Dorsolateral prefrontal cortex (tissue), 122 donors: ENCODE measurements at places on chromosomes 3 and 15. TPM values are rescaled to one million over a fixed set of nuclear protein-coding genes. Genes with fewer than 3 reads are reported as not detected.

ST8SIA2 gene
- 0.52 TPM for total RNA-seq

ATP13A3 gene
- 52.1 TPM for total RNA-seq

CHRM5 gene
- 4.4 TPM for total RNA-seq

DLL4 gene
- total RNA-seq: 6.6 TPM

CYP19A1 gene
- 1.6 TPM for total RNA-seq

ISL2 gene
- total RNA-seq: not detected

IRAK2 gene
- total RNA-seq: 7.4 TPM

STARD5 gene
- total RNA-seq: 7.1 TPM

FANCD2OS gene
- total RNA-seq: not detected

LEKR1 gene
- total RNA-seq: 0.63 TPM

PCLAF gene
- total RNA-seq: 0.61 TPM

TMCO5A gene
- total RNA-seq: not detected

TBC1D5 gene
- total RNA-seq: 78.6 TPM

KY gene
- 7.3 TPM for total RNA-seq

ZCWPW2 gene
- 4.6 TPM for total RNA-seq

THBS1 gene
- total RNA-seq: 66.3 TPM

IL17RD gene
- 6.1 TPM for total RNA-seq

RHCG gene
- 6.1 TPM for total RNA-seq

RLBP1 gene
- 8.1 TPM for total RNA-seq

ACVR2B gene
- 12.3 TPM for total RNA-seq
